ENCODE measurements at places on chromosomes 4 and X. TPM values are rescaled to one million over a fixed set of nuclear protein-coding genes. Genes with fewer than 3 reads are reported as not detected.

MAGEA12 gene
- not detected for total RNA-seq

SLC6A14 gene
- not detected for total RNA-seq

GAGE12E gene
- not detected for total RNA-seq

RENBP gene
- 13.5 TPM for total RNA-seq

DCAF16 gene
- total RNA-seq = 28.7 TPM

SERPINA7 gene
- not detected for total RNA-seq

HPSE gene
- total RNA-seq = 2.9 TPM

ASB12 gene
- total RNA-seq = not detected

RHOXF2 gene
- total RNA-seq = not detected

HSFX1 gene
- total RNA-seq = not detected

CSAG2 gene
- not detected for total RNA-seq

TASL gene
- not detected for total RNA-seq

LANCL3 gene
- total RNA-seq = not detected

GRID2 gene
- total RNA-seq = not detected

CT45A2 gene
- total RNA-seq = not detected

C4orf51 gene
- total RNA-seq = not detected

ITIH6 gene
- not detected for total RNA-seq

- no peak for DNase-seq
These were observed 346.6 kb downstream of the DHX15 start for GRCh38 chr4:24237709-24238108.

GRCh38 chr4:17398035-17398434, 113.9 kb downstream of the QDPR start:
- no peak for DNase-seq

DNA sequence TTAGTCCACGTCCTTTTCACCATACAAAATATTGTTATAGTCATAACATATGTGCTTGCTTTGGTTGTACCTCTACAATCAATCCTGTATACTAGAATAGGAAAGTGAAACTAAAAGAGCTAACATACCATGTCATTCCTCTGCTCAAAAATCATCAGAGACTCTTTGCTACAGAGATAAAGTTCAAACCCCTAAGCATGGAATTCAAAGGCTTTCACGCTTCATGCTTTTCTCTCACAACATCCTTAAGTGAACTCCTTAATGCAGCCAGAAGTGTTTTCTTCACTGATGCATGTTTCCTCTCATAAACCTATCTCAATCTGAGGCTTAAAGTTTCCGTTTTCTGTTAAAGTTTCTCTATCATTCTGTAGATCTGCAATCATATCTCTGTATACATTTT, 744.6 kb upstream of the IGFBP7 start:
- no peak for DNase-seq

DNA sequence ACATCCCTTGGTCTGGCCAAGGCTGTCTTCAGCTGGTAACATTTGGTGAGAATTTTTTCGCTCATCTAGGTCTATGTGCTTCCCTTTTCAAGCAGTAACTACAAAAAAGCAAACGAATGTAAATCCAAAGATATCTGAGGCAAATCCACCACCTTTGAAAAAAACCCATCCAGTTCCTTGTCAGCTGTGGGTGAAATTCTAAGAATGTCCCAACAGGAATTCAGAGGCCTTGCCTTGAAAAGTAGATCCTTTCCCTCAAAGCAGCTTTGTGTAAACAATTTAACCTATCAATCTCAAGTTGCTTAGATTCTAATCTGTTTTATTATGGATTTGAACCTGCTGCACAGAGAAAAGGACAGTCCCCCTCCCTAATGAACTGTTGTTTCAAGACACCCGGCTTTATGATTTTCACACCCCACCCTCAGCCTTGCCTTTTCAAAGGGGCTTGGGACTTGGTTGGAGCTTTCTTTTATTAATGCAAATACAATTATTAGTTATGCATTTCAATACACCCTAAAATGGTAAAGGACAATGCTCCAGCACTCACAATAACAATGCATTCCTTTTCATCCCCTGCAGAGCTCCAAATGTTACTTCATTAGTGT, 166.6 kb downstream of the LDB2 start:
- no peak for DNase-seq

- DNase-seq = no peak
These were observed 415.0 kb upstream of the RPS6KA3 start for GRCh38 chrX:20681683-20682082.

DNA sequence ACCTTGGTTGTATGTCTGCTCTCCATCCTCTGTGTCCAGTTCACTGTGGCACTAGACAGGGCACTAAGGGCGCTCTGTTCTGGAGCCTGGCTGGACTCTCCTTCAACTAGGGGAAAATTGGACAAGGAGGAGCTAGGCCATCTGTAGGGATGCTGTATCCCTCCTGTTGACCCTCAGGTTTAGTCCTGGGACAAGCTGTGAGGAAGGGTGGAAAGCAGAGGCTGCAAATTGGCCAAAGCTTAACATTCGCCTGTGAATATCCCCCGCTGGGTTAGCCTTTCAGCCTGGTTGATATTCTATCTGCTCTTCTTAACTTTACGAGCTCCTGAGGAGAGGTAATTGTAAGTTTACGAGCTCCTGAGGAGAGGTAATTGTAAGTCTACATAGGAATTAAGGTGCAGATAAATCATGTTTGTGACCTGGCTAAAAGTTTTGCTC, 64.4 kb upstream of the ENPEP start:
- peak; percentile 61 for DNase-seq

DNA sequence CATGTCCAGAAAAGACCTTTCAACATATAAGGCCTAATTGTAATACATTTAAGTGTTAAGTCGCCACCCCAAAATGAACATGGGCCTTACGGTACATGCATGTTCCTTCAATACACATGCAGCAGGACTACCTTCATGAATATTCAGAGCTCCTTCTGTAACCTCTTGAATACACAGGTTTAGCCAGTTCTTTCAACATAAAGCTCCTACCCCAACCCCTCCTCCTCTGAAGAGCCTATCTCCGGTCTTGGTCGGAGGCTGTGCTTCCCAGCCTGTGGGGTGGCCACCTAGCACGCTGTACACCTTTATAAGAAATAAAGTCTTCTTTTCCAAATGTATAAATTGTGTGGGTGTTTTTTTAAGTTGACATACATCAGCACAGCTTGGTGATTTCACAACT, 28.3 kb downstream of the NPY5R start:
- DNase-seq = no peak

DNA sequence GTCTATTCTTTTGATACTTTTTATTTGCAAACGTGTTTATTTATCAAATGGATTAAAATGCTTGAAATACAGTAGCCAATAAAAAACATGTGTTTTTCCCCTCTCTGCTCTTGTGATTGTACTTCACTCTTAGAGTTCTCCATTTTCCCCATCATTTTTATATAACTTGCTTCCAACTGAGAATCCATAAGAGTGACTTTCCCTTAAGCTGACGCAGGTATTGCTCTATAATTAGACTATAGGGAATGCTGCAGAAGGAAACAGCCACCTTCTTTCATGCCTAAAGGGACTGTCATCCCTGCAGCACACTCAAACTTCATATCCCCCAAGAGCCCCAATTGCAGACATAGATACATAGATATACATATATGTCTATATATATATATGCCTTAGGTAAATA, 456.9 kb downstream of the ADGRL3 start:
- DNase-seq = no peak

GRCh38 chrX:3351276-3351675, 4.8 kb upstream of the MXRA5 start:
- DNase-seq = no peak

DNA sequence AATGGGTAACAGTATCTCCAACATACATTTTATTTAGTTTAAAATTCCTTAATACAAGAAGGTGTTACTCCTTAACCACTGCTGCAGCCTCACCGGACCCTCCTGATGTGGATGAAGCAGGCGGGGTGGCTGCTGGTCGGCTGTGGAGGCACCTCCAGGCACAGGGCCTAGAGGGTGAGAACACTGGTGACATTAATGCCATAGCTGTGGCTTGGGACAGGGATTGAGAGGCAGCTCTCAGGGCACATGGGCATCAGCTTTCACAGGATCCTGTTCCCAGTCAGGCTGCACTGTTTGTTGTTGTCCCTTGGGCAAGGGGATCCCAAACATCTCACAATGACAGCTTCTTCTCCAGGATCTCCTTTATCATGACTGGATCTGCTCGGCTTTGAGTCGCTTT, 90.0 kb downstream of the GATB start:
- no peak for DNase-seq

DNA sequence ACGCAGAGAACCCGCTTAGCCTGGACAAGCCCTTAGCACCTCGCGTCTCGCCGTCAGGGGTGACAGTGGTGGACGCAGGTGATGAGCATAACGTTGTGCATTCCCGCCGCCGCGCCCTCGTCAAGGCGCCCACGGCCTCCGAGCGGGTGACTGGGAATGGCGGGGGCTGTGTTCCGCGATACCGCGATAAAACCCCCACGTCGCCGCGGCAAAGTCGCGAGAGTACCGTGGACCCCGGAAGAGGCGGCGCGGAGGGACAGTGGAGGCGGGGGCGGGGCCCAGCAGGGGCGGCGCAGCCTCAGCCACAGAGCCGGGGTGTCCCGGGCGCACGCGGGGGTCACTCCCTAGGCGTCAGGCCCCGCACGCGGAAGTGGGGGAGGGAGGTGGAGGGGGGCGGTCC, 53.8 kb downstream of the ZFYVE28 start:
- no peak for DNase-seq

DNA sequence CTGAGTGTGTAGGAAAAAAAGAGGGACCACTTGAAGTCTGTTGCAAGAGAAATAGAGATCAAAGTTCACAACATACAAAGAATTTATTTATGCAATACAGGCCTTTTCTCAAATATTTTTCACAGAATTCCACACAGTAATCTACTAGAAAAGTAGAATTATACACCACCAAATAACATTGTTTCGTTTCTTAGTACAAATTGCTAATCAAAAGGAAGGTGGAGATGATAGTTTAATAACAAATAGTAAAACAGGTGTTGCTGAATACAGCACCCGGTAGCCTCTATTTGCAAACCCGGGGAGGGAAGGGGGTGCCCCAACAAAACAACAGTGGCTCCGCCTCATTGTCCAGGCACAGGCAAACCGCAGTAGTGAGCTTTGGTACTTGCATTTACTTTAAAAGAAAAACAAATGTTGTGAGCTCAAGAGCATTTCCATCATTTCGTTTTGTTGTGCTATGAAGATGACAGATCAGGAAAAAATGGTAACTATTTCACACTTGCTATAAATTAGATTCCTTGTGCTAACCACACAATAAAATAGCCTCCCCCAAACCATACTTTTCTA, 186.4 kb downstream of the DCLK2 start:
- no peak for DNase-seq

GRCh38 chr4:156391325-156391653, 437.6 kb upstream of the CTSO start:
- no peak for DNase-seq

- peak; percentile 52 for DNase-seq
These were observed 63.6 kb upstream of the UGT2B15 start for GRCh38 chr4:68734095-68734494.

DNA sequence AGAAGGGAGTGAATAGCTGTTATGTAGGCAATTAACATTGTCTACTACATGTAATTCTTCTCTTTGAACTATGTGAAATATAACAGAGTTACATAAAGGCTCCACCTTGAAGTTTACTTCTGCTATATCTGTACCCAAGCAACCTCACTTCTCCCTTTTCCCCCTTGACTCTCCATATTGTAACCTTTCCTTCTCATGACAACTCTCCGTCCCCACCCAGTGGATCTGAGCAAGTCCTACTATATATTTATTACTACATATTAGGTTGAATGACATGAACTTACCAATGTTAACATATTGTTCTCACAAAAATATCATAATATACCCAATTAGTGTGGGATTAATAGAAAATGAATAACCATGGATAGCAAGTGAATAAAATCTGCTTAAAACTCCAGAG, 93.2 kb upstream of the ATP8A1 start:
- DNase-seq = no peak

DNA sequence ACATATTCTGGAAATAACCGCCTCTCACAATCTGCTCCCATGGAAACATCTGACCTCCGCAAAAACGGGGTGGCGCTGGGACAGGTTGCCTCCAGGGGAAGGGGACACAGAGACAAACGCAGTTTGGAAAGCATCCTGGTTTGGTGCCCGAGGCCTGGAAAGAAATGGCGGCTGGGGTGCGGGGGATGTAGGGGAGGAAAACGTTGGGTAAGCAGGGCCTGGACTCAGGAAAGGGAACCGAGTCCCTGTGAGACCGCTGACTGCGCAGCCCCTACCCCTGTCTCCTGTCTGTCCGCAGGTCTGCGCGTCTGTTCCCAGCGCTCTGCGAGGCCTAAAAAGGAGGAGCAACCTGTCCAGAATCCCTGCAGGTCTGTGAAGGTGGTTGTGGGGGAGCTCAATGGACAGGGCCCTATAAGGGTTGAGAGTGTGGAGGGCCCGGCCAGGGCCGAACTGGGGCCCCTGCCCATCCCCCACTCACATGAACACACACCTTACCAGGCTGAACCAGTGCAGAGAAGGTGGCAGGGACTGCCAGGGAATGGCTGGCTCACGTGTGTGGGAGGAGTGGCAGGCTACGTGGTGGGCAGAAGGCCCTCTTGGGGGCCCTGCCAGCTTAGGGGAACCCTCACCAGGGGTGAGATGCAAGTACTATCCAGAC, 672 bp downstream of the TCEAL3 start:
- DNase-seq = no peak

DNA sequence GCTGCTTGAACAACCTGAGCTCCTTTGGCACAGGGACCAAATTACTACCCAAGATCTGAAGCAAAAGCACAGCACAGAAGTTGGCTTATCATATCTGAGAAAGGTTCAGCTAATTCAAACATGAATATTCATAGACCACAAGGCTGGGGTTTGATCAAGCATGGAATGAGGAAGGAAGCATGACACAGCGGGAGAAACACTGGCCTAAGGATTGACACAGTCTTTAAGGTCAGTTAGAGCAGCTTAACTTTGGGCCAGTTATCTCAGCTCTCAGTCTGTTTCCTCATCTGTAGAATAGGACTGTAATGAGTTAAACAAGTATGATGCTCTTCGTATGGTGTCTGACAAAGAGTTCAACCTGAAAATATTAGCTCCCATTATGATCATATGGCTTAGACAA, 88.5 kb upstream of the CBR4 start:
- DNase-seq = no peak

DNA sequence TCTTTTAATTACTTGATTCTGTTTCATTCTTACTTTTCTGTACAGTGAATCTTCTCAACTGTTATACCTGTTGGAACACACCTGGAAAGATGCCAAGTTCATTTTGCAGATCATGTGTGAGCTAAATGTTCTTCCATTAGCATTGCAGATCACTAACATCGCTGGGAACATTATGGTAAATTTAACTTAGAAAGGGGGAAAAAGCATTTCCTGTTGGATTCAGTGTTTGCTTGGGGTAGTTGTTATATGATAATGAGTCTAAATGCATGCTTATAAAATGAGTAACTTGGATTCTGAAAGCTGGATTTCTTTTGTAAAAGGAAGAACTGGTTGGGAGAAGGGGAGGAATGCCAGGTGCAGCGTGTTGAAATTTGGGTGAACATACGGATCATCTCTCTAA, 47.6 kb downstream of the POLA1 start:
- DNase-seq = no peak

- no peak for DNase-seq
These were observed 114.4 kb downstream of the WDFY3 start for GRCh38 chr4:84852081-84852480.

- DNase-seq = no peak
These were observed 2.7 kb upstream of the SORCS2 start for GRCh38 chr4:7189475-7190277.

Measured in Caki2 (cell line).